ENCODE measurements at places on chromosomes 5 and 9.

DNA sequence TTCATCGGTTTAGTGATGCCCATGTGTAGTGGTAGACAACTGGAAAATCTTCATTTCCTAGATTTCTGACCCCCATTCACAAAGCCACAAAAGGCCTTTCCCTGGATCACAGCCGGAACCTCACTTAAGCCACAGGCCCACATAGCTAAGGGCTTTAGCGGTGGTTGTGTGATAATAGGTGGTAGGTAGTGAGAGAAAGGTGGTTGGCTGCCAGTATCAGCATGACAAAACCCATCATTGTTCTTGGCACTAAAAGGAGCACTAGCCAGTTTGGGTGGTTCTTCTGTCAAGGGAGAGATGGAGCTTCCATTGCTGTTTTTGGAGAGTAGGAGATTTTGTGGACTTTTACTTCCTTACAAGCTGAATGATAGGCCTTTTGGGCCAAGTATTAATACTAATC, 9.7 kb upstream of the SLC36A2 start:
- DNase-seq = no peak

DNA sequence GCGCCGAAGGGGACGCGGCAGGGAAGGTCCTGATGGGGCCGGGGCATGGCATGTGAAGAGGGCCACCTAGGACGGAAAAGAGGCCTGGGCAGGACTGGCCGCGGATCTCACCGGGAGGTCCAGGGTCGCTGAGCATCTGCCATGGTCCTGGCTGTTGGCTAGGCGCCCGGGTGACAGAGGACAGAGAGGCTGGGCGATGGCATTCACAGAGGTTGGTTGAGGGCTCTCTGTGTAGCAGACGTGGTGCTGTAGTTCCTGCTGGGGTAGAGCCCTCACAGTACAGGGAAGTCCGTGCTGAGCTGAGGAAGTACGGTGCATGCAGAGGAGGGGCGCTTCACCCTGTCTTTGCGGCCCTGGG, 427 bp downstream of the PCYOX1L start:
- DNase-seq = peak; percentile 82

DNA sequence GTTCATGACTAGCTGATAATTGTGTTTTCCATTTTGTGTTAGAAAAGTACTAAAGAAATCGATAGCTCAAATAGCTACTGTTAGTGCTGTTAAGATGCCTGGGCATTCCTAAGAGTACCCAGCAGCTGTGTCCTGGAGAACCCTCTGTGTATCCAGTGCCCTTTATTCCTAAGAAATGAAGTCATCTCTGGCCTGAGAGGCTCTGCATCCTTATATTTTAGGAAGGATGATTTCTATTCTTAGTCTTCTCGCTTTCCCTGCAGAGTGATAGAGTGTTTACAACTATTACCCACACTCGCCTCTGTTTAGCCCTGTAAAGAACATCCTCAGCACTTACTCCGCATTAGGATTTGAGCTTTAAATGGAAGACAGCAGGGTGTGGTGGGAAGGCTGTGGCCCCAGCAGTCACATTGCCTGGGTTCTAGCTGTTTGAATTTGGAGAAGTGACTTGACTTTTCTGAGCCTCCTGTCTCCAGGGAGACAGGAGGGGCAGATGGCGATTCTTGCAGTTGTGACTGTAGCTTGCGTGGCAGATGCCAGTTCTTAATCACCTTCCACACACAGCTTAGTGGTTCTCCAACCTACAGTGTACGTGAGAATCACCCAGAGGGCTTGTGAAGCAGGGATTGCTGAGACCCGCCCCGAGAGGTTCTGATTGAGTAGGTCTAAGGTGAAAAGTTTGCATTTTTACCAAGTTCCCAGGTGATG, 177.2 kb upstream of the PITX1 start:
- DNase-seq = no peak

GRCh38 chr9:116020146-116020545, 133.4 kb upstream of the PAPPA start:
- DNase-seq = no peak

DNA sequence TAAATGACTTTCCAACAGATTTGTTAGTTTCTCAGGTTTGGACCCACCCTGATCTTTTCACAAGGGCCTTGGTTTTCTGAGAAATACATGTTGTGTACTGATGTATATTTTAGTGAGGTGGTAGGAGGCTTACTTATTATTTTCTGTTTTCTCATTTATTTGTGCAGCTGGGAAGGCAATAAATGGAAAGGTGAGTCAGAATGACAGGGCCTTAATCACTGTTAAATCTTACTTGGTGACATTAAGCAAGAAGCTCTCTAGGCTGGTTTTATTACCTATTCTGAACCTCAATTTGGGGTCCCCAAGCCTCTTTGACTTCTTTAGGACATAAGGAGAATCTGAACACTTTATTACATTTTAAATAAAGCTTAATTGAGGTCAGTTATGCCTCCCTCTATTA, 214.0 kb upstream of the DAB2 start:
- DNase-seq = no peak

GRCh38 chr5:14225173-14225834, 82.2 kb downstream of the TRIO start:
- no peak for DNase-seq

- no peak for DNase-seq
These were observed 16.2 kb downstream of the GADD45G start for GRCh38 chr9:89621031-89621430.

DNA sequence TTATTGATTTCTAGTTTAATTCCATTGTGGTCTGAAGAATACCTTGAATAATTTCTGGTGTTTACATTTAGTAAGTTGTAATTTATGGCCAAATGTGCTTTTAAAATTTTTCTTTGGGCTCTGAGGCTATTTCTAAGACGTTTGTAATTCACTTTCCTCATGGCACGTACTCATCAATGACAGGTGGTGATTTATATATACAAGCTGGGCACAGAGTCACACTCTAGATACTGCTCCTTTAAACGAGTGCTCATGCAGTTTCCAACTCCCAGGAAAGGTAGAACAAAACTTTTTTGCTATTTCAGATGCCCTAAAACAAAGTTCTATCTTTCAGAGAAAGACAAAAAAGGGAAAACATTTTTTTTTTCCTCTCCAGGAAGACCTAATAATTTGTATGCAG, 146.9 kb downstream of the AUH start:
- no peak for DNase-seq

- no peak for DNase-seq
These were observed 99.8 kb downstream of the PPARGC1B start for GRCh38 chr5:149829954-149830353.

- no peak for DNase-seq
These were observed 149.7 kb downstream of the CAAP1 start for GRCh38 chr9:26742828-26743476.

Data from posterior cingulate gyrus (tissue), 11 donors.